Stomach (tissue), 19 donors: ENCODE measurements at places on chromosomes 3 and 15. TPM values are rescaled to one million over a fixed set of nuclear protein-coding genes. Genes with fewer than 3 reads are reported as not detected.

Gene CFAP92
- total RNA-seq = 13.4 TPM

Gene SH2D7
- 0.29 TPM for total RNA-seq

Gene NLGN1
- 45.2 TPM for total RNA-seq

Gene FANCD2OS
- not detected for total RNA-seq
